Tibial nerve (tissue), 4 donors: ENCODE measurements at places on chromosomes 5 and 9.

GRCh38 chr5:129622531-129622930 is 125.4 kb upstream of the MINAR2 start:
- no peak for DNase-seq

DNA sequence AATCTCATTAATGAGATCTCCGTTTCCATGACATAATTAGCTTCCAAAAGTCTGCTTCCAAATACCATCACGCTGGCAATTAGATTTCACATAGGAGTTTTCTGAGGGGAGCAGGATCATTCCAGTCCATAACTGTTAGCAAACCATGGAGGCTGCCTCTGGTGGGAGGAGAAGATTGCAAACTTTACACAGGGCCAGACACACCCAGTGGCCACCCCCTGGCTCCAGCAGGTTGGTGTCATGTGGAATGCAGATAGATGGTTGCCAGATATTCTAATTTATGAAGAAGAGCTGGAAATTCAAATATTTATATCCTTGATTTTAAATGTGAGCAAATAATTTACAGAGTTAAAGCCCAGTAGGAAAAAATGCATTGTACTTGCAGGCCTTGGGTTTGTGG is 164.2 kb downstream of the ICE1 start:
- no peak for DNase-seq

- no peak for DNase-seq
Observed at GRCh38 chr5:80296121-80296520, 23.7 kb upstream of the SPZ1 start.

- DNase-seq: no peak
Observed at GRCh38 chr5:16253856-16254255, 74.3 kb upstream of the MARCHF11 start.

GRCh38 chr9:116574027-116574679 is 113.0 kb upstream of the TRIM32 start:
- no peak for DNase-seq

- no peak for DNase-seq
Observed at GRCh38 chr5:16505904-16506303, 40.3 kb upstream of the ZNF622 start.

DNA sequence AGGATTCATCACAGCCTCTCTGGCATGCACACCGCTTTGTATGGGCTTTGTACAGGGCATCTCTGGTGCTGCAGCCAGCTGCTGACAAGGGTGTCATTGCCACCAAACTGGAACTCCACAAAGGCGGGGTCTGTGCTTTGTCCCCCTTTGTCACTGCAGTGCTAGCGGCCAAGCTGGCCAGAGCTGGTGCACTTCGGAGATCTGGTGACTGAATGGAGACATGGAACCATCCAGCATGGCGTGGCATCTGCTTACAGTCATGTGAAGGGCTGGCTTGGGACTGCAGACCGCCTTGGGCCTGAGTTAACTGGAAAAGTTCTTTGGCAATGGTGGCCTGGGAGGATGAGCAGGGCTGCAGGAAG is 18.7 kb upstream of the COL5A1 start:
- no peak for DNase-seq

GRCh38 chr5:147093138-147093537 is 141.7 kb upstream of the STK32A start:
- DNase-seq: no peak

- DNase-seq: no peak
Observed at GRCh38 chr9:110282739-110283081, 26.4 kb upstream of the TXN start.
